ENCODE measurements at places on chromosomes 3 and 15. TPM values are rescaled to one million over a fixed set of nuclear protein-coding genes. Genes with fewer than 3 reads are reported as not detected.
A peak's percentile ranks its signal among the peaks of the same experiment; 100 is the strongest.

GRCh38 chr3:30344288-30344687 lies 262.1 kb upstream of the TGFBR2 start:
- no peak overlapping the region for H3K4me3 ChIP-seq
- no peaks in the 10 kb centered on the region for H3K27me3 ChIP-seq
- H3K4me1 ChIP-seq = peaks cover 32% of the 10 kb centered on the region
- H3K36me3 ChIP-seq = no peaks in the 10 kb centered on the region
- H3K27ac ChIP-seq = peak overlapping the region; percentile 21

GRCh38 chr15:80154336-80154735 lies 1.5 kb downstream of the FAH start:
- H3K36me3 ChIP-seq = no peaks in the 10 kb centered on the region
- H3K4me3 ChIP-seq = no peak overlapping the region
- H3K27ac ChIP-seq = peak overlapping the region; percentile 11
- H3K4me1 ChIP-seq = peaks cover 24% of the 10 kb centered on the region
- DNase-seq = no peak
- no peaks in the 10 kb centered on the region for H3K27me3 ChIP-seq

GRCh38 chr15:37793851-37794250 lies 140.6 kb upstream of the TMCO5A start:
- H3K36me3 ChIP-seq = no peaks in the 10 kb centered on the region
- H3K27ac ChIP-seq = no peak overlapping the region
- no peaks in the 10 kb centered on the region for H3K27me3 ChIP-seq
- H3K4me3 ChIP-seq = no peak overlapping the region
- no peaks in the 10 kb centered on the region for H3K4me1 ChIP-seq

GRCh38 chr3:21826416-21826815 lies 75.4 kb upstream of the ZNF385D start:
- H3K27me3 ChIP-seq = no peaks in the 10 kb centered on the region
- no peaks in the 10 kb centered on the region for H3K4me1 ChIP-seq
- H3K27ac ChIP-seq = no peak overlapping the region
- DNase-seq = no peak

Gene MEIS2
- total RNA-seq = 76.9 TPM
